Cerebellar nuclear complex (tissue), 1 donor: ENCODE measurements at places on chromosomes 11 and 22.

DNA sequence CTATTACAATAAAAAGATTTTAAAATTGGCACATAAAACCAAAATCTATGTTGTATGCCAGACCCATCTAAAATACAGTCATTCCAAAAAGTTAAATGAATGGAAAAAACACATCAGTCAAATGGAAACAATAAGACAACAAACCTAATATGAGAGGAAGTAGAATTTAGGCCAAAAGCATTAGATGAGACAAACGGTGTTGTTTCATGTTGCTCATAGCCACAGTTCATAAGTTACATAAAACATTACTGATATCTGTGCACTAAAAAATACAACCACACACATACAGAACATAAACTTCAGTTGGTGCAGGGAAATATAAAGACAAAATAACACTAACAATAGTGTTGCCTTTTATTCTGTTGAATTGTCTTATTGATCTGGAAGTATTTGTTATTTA is 661.9 kb downstream of the CNTN5 start:
- DNase-seq, result no peak

DNA sequence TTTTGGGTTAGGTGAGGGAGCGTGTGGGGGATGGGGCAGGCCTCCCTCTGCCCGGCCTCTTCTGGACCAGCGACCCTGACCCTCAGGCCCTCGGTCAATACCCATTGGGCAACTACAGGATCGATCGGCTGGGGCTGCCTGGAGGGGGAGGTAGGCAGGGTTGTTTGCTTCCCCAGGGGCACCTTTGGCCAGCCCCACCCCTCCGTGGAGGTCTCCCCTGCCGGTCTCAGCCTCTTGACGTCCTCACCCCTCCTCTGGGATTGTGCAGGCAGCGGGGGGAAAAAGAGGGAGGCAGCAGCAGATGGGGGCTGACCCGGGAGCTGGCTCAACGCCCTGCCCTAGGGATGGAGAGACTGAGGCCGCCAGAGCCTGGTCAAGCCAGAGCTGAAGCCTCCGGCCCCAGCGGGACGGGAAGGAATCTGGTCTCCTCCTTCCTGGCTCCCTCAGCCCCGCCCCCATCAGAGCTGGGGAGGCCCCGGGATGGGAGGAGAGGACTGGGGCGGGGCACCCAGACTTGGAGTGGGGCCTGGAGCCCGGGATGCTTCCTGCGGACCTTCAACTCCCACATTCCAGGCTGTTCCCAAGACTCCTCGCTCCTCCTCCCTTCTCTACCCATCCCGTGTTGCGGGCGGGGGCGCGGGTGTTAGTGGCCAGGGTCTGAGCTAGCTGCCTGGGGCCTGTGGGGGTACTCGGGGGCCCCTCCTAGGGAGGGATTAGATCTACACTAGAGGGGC is 14.4 kb upstream of the CDC42EP1 start:
- no peak for DNase-seq

DNA sequence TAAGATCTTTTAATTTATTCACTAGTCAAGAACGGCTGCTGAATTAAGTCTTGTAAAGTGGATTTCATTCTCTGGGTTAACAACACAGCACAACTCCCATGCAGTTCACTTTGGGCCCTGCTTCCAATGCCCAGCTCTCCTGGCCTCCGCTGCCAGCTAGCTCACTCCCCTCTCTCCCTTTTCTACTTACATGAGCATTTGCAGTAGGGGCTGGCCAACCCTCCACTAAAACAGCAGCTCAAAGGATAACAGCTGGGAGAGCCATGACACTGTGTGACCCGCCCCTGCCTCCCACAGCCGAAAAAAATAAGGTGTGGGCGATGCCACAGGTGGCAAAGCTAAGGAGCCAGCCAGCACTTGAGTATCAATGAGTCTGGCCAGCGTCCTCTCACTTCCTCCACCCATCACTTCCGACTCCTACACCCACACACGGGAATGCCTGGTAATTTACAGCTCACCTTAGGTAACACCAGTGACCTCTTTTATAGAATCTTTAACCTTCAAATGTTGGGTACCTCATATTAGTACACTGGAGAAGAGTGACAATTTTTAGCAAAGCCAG is 56.8 kb downstream of the DGCR2 start:
- no peak for DNase-seq

DNA sequence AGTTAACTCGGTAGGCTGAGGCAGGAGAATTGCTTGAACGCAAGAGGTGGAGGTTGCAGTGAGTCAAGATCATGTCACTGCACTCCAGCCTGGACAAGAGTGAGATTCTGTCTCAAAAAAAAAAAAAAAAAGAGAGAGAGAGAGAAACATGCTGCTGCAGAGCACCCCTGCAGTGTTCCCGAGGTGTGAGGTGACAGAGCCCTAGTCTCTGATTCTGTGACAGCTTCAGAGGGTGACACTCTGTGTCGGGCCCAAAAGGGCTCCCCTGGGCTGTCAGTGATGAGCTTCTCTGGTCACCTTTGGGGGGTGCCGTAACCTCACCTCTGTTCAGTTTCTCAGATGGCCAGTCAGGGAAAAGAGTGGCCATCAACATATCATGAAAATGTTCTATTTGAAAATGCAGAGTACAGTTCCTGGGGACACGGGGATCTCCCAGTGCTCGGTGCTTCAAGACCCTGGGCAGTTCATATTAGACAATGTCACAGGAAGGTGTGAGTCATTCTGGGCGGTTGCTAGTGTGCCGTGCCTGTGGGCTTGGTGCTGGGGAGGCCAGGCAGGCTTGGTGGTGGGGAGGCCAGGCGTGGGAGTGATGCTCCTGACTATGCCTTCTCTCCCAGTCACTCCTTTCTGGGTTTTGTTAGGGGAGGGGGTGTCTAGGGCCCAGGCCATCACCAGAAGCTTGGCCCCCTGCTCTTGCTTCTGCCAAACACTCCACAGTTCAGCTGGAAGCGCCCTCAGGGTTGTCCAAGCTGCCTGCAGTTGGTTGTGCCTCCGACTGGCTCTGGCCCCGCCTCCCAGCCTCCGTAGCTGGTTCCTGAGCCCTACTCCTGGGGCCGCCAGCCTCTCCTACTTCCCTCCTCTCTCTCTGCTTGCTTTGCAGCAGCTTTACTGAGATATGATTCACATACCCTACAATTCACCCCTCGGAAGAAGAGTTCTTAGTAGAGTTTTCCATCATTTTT is 52.5 kb upstream of the CLDN5 start:
- DNase-seq, result no peak

DNA sequence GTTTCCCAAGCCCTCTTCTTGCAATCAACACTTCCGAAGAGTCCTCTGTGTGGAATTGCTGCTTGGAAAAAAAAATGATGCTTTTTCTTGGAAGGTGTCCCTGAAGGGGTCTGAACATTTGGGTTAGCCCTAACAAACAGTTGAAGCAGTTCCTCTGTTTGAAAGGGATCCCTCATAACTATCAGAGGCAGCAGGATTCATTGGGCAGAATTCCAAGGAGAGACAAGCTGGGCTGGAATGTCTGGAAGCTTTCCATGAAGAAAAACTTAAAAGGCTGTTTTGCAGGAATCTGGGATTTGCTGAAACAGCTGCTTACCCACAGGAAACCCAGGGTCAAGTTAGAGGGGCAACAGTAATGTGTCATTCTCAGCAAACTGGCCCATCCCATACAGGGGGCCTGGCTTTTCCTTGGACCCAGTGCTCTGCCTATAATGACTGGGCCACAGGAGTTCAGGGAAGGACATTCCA is 3.1 kb downstream of the CSNK2A3 start:
- DNase-seq, result no peak

- no peak for DNase-seq
Observed at GRCh38 chr11:30446520-30446919, 123.6 kb downstream of the ARL14EP start.

DNA sequence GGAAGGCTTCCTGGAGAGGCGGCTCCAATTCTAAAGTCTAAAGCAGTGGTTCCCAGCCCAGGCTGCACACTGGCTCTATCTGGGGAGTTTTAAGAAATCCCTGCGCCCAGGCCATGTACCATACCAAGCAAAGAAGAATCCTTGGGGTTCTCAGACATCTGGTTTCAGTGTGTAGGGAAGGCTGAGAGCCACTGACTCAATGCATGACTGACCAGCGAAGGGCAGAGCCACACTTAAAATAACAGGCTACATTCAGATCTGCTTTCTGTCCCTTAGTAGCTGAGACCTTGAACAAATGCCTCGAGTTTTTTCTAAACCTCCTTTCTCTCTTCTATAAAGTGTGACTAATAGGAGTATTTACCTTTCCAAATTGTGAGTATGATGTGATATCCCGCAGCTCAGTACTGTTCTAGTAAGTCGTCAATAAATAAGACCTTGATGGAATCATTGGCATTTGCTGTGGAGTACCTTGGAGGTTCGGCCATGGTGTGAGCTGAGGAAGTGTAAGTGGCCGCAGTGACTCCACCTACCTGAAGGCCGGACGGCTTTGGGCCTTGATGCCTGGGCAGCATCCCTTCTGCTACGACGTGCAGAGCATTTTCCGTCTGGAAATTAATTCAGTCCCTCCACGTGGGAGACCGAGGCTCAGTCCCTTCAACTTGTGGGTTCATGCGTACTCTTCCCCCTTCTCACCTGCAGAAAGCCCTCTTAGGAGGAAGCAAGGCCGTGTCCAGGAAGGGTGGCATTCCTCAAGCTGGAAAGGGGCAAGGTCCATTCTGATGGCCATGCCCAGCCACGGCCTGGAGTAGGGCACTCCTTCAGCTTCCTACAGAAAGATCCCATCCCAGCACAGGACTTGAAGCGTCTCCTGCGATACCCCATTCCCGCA is 25.1 kb downstream of the GLB1L2 start:
- DNase-seq, result no peak

GRCh38 chr11:104380358-104380757 is 216.4 kb upstream of the PDGFD start:
- no peak for DNase-seq

GRCh38 chr11:2759228-2760195 is 59.7 kb upstream of the KCNQ1OT1 start:
- no peak for DNase-seq

DNA sequence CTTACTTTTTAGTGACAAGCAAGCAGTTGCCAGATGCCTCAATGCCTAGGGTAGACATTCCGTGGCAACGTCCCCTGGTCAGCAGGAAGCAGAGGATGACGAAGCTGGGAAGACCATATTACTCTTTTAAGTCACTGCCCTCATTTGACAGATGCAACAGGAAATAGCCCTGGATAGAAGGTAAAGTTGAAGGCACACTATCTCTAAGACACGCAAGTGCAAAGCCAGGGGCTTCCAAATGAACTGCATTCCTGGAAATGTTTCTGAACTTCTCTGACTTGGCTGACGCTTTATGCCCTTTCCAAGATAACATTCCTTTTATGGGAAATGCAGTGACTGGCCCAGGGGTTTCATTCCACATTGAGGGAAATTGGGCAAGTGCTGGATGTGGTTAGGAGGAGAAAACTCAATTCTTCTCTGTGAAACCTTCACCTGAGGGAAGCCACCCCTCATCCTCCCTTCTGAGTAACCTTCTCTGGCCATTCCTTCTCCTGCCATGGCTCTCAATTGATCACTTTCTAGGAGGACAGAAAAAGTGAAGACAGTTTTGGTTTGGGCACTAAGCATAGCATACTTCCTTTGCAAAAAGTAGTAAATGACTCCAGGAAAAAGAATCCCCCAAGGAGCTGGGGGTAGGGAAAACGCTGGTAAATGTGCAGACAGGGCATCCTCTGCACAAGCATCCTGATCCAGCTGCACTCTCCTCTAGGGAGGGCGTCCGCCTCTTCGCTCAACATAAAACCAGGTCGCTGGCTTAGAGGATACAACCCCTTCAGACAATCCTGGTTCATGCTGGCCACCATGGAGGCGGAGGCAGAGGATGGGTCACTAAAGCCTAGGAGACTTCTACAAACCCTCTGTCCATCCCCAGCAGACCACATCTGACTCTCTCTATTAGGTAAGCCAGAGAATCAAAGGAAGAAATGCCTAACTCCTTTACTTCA is 14.5 kb downstream of the PCSK7 start:
- no peak for DNase-seq

DNA sequence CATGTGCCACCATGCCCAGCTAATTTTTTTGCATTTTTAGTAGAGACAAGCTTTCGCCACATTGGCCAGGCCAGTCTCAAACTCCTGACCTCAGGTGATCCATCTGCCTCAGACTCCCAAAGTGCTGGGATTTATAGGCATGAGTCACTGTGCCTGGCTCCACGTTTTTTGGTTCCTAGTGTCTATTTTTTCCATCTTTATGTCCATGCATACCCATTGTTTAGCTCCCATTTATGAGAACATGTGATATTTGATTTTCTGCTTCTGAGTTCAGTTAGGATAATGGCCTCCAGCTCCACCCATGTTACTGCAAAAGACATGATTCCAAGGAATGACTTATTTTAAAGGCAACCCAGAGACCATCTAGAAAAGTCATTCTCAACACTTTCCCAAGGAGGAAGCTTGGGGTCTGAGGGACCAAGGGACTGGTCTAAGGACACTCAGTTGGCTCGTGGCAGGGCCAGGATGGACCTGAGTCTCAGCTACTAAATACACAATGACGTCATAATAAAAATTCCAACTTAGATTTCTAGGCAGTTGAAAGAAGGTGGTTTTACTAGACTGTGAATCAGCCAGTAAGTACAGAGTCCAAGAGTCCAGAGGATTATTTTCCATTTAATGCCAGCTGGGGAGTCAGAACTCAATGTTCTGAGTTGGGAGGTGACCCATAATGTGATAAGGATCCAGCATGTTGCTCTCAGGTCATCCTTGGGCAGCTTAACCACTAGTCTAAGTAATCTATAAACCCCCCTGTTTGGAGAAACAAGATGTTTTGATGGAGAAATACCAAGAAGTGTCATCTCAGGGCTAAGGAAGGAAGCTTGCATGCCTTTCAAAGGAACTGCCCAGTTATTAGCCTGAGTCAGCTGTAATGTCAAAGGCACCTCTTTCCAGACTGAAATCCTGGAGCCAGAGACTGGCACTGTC is 39.4 kb downstream of the ABTB2 start:
- DNase-seq, result no peak

DNA sequence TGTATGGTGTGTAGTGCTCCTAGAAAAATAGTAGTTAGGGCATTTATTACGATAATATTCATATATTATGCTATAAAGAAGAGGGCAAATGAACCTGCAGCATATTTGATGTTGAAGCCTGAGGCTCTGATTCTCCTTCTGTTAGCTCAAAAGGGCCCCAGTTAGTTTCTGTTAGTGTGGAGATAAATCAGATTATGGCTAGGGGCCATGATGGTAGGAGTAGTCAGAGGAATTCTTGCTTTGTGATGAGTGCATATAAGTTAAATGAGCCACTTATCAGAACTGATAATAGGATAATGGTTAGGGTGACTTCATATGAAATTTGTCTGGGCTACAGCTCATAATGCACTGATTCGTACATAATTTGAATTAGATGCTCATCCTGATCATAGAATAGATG is 298.4 kb downstream of the DYNC2H1 start:
- no peak for DNase-seq

- no peak for DNase-seq
Observed at GRCh38 chr11:86620891-86621521, 51.4 kb downstream of the ME3 start.

DNA sequence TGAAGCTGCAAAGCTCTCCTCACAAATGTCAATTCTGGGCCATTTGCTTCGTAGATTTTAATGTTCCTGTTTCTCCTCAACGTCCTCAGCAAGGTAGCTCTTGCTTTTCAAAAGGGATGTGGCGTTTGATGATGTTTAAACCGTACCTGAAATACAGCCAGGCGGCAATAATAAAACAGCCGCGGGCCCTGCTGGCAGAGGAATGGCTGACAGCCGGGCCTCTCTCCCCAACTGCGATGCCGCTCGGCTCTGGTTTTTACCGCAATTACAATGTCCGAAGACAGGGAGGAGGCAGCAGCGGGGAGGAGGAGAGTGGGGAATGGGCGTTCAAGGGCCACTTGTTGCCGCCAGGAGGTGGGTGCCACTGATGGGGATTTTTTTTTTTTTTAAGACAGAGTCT is 27.5 kb downstream of the MACROD1 start:
- peak; percentile 15 for DNase-seq
